ENCODE measurements at places on chromosomes 3 and 15. TPM values are rescaled to one million over a fixed set of nuclear protein-coding genes. Genes with fewer than 3 reads are reported as not detected.

Gene FOXB1
- not detected for polyA plus RNA-seq

Gene RETNLB
- polyA plus RNA-seq, result not detected

Gene CPN2
- polyA plus RNA-seq, result not detected

Gene GHSR
- not detected for polyA plus RNA-seq

Gene PATL2
- polyA plus RNA-seq, result 4.2 TPM

Gene RMDN3
- 68.7 TPM for polyA plus RNA-seq

Gene AMOTL2
- 44.3 TPM for polyA plus RNA-seq

Gene LMAN1L
- polyA plus RNA-seq, result not detected

Gene ISLR
- 10.0 TPM for polyA plus RNA-seq

Gene LINGO1
- 6.1 TPM for polyA plus RNA-seq

Gene CHRNA3
- not detected for polyA plus RNA-seq

Gene CPNE9
- 0.35 TPM for polyA plus RNA-seq

Gene SLC15A2
- polyA plus RNA-seq, result 0.54 TPM

Gene SOX14
- not detected for polyA plus RNA-seq

Gene PARP15
- polyA plus RNA-seq, result 0.54 TPM

Gene SAMMSON
- polyA plus RNA-seq, result not detected

Gene XCR1
- 1.1 TPM for polyA plus RNA-seq

All from small intestine (tissue), 16 donors.